ENCODE measurements at places on chromosomes 5 and 9.
A peak's percentile ranks its signal among the peaks of the same experiment; 100 is the strongest.

- no peak for DNase-seq
Observed at GRCh38 chr5:132886064-132886823, 12.8 kb downstream of the LEAP2 start.

- no peak for DNase-seq
Observed at GRCh38 chr9:113656771-113657670, 193.5 kb downstream of the RGS3 start.

GRCh38 chr5:157464519-157465171 lies 4.6 kb downstream of the NIPAL4 start:
- DNase-seq = peak; percentile 44

- DNase-seq = no peak
Observed at GRCh38 chr9:107228496-107229039, 54.5 kb upstream of the RAD23B start.

GRCh38 chr9:108696156-108696555 lies 159.6 kb downstream of the ACTL7B start:
- no peak for DNase-seq

DNA sequence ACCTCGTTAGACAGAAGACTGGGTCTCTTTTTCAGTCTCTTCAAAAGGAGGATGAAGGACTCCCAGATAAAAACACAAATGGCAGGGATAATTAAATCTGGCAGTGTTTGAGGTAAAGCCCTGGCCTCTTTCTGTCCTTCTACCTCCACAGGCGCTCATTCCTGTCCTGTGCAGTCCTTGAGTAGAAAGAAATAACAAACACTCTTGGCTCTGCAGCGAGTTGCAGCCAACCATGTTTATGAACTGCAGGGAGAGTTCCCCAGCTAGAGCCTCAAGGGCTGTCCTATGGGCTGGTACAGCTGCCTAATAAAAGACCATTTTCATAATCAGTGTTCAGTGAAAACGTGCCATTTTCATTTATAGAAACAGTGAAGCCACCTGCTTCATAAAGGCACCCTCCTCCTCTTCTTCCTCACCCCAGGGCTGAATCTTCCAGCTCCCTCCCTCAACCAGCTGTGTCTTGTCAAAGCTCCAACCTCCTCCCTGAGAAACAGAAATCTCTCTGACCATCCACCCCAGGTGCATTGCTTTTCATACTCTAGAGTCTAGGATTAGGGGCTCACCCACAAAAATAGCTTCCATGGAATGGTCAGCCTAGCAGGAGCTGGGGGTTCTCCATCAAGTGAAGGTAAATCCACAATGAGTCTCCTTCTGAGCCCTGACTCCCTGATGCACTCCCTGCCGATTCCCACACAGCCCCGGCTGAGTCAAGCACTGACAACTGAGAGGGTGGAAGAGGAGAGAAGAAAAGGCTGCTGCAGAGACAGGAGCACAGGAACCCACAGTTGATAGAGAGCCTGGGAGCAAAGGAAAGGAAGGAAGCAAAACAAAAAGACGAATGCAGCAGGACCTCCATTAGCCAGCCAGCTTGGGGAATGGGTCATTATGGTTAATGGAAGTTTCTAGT lies 150.7 kb downstream of the CMYA5 start:
- DNase-seq = no peak

GRCh38 chr5:62340392-62340791 lies 34.4 kb downstream of the KIF2A start:
- DNase-seq = no peak

DNA sequence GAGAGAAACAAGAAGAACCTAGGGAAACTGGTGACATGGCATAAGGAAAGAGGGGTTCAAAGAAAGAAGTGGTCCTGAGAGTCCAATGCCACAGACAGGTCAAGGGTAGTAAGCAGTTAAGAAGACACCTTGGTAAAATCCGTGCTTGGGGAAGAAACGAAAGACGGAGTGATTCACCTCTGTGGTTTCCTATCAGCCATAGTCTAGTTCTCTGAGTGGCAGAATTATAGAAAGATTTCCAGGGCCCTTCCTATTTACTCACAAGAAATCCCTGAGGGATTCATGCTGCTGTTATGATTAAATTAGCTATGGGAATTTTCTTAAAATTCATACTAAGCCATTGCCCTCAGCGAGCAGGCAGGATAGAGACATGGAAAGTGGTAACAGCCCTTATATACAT lies 31.7 kb downstream of the IL33 start:
- no peak for DNase-seq

DNA sequence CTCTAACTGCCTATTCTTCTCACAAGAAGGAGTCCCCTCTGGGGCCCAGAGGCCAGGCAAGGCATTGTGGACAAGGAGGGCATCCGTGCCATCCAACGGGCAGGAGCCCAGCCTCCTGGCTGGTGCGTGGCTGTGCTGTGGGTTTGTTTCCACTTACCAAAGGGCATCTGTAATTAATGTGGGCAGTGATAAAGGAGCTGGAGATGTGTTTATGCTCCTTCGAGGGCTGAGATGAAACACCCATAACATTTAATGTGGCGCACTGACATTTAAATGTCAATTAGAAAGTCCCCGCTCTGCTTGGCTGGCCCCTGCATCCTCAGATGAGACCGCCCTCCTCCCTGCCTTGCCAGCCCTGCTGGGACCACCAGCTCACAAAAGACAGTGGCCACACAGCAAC lies 57.1 kb downstream of the KCNIP1 start:
- DNase-seq = no peak

GRCh38 chr9:93196096-93197055 lies 12.4 kb downstream of the WNK2 start:
- DNase-seq = no peak

GRCh38 chr5:4882186-4882585 lies 257.9 kb upstream of the ADAMTS16 start:
- no peak for DNase-seq

DNA sequence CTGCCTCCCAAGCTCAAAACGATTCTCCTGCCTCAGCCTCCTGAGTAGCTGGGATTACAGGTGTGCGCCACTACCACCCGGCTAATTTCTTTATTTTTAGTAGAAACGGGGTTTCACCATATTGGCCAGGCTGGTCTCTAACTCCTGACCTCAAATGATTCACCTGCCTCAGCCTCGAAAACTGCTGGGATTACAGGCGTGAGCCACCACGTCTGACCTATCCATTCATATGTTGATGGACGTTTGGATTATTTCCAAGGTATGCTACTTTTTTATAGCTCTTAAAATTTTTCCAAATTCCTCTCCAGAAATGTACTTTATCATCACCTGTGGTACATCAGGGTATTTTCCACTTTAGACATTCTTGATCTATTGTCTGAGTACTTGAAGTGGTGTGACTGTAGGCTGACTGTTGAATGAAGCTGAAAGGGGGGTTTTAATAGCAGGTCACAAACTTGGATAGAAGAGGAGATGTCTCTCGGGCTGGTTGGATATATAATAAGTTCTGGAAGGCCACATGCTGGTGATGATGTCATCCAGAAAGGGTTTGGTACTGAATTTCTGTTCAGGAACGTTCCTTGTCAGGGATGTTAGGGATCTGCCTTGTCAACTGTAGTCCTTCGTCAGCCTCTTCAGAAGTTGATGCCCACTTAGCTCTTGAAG lies 7.4 kb downstream of the CTNNA1 start:
- DNase-seq = no peak

DNA sequence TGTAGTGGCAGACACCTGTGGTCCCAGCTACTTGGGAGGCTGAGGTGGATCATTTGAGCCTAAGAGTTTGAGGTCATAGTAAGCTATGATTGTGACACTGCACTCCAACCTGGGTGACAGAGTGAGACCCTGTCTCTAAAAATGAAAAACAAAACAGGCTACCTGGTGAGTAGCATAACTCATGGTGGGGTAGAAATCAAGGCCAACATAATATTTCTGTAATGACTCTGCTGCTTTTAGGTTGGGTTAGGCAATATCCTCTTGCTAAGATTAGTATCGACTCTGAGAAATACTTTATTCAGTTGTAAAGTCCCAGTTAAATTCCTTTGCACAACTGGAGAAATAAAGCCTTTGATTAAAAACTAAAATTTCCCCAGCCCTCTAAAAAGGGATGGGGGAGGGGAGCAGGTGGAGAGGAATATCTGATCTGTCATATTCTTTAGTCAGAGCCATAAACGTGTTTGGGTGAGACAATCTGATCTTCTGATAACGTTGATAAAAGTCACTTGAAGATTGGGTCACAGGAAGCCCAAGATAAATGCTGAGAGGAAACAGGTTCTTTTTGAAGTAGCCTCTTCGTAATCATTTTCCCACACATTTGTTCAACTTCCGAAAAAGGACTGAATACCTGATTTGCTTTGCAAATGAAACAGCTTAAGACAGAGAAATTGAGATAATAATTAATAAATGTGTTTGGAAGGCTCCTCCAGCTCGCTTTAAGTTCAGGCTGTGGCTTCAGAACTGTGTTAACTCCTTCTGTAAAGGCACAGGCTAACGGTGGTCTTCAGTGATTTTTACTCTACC lies 14.9 kb downstream of the IL4 start:
- DNase-seq = peak; percentile 43

GRCh38 chr9:26369093-26369492 lies 523.5 kb downstream of the CAAP1 start:
- no peak for DNase-seq

DNA sequence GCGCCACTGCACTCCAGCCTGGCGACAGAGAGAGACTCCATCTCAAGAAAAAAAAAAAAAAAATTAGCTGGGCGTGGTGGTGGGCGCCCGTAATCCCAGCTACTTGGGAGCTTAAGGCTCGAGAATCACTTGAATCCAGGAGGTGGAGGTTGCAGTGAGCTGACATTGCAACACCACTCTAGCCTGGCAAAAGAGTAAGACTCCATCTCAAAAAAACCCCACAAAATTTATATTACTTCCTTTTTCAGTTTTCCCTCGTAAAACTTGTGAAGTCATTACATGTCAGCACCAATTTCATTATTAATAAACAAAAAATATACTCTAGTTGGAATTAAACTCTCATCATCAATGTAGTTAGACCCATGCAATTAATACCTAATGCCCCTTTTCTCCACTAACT lies 43.9 kb downstream of the SHLD3 start:
- DNase-seq = no peak

DNA sequence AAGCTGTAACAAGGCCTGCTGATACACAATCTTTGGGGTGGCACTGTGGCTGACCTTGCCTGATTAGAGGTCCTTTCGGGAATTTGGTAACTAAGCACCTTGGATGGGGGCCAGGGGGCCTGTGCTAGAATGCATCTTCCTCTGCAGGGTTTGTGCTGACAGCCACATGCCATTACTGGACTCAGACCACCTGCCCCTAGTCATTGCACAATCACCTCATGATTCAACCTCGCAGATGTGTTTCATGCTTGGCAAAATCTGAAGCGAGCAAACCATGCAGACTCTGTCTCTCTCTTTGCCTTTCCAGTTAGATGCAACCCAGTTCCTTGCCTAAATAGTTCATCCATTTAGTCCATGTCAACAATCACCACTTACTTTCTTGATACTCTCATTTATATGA lies 96.5 kb upstream of the ERCC6L2 start:
- DNase-seq = no peak

- no peak for DNase-seq
Observed at GRCh38 chr9:93614830-93615468, 38.6 kb downstream of the PHF2 start.

GRCh38 chr5:107284822-107285525 lies 385.8 kb downstream of the EFNA5 start:
- DNase-seq = no peak

DNA sequence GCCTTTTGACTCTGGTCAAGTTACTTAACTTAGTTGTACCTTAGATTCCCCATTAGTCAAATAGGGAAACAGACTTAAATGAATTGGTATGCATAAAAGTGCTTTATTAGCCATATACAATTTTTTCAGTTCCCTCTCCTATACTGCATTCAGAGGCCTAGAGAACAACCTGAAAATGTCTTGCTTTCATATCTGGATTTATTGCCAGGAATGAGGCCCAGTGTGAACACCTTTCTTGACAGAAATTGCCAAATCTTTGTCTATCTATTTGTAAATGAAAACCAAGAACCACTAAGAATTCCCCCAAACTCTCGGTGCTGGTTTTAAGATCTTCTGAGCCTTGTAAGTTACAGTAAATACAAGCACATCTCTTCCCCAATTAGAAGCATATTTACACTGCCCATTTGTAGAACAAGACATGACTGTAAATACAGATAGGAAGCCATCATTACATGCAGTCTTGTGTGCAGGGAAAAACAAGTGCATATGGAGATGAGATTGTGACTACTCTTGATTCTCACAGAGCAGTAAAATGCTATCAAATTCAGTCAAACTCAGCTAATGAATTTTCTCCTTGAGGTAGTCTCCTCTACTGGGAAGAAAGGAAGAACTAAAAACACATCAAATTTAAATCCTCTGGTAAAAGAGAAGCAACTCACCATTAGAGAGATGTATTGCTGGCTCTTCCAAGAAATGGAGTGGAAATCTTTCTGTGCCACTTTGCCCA lies 5.2 kb upstream of the FAM13B start:
- DNase-seq = no peak

GRCh38 chr9:129735546-129735945 lies 17.3 kb downstream of the PTGES start:
- no peak for DNase-seq

DNA sequence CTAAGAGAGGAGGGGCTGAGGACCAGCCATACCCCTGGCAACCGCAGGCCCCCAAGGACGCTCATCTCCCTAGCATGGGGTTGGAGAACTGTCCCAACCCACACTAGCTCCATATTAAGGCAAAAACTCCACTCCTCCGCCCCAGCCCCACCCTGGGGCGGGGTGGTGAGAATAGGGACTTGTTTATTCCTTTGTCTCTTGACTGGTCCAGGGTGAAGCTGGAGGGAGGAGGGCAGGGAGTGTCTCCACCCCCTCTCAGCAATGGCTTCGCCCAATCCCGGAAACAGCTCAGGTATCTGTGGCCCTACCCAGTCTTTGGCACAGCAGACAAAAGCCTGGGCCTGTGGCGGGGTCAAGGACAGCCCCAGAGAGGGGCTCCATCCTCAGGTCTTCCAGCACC lies 16.9 kb downstream of the PRRX2 start:
- DNase-seq = no peak

- DNase-seq = no peak
Observed at GRCh38 chr5:143539742-143540141, 136.3 kb upstream of the NR3C1 start.

GRCh38 chr5:61572959-61573358 lies 240.9 kb downstream of the ZSWIM6 start:
- no peak for DNase-seq

DNA sequence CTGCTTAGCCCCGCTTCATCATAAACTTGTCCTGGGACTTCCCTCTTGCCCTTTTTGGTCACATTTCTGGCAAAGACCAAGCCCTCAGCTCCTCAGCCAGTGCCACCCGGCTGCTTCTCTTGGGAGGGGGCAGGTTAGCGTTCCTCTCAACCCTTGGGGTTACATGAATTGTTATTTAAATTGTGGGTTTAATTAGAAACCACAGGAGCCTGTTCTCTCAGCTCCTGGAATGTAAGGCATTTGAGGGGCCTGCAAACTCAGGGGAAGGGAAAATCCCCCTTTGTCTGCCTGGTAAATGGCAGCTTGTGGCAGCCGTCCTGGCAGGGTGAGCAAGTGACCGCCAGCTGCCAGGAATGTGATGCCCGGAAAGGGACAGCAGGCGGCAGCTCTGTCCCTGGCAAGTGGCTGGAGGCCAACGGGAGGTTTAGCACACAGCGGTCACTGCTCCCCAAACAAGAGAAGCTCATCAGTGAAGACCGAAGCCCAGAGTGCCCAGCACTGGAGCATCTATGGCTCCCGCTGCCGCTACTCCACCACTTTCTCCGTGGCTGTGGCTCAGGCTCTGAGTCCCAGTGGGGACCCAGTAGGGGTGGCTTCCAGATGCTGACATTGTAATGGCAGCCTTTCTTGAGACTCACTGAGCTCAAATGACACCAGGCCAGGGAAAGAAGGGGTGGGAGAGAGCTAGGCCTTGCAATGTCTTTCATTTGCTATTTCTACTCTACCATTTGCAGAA lies 51.7 kb downstream of the SHB start:
- no peak for DNase-seq

GRCh38 chr5:180519098-180519497 lies 24.9 kb downstream of the CNOT6 start:
- DNase-seq = no peak
